ENCODE measurements at places on chromosomes 5 and 9.

- no peak for ATAC-seq
Measured at GRCh38 chr5:109041317-109041716, 293.6 kb downstream of the FER start.

DNA sequence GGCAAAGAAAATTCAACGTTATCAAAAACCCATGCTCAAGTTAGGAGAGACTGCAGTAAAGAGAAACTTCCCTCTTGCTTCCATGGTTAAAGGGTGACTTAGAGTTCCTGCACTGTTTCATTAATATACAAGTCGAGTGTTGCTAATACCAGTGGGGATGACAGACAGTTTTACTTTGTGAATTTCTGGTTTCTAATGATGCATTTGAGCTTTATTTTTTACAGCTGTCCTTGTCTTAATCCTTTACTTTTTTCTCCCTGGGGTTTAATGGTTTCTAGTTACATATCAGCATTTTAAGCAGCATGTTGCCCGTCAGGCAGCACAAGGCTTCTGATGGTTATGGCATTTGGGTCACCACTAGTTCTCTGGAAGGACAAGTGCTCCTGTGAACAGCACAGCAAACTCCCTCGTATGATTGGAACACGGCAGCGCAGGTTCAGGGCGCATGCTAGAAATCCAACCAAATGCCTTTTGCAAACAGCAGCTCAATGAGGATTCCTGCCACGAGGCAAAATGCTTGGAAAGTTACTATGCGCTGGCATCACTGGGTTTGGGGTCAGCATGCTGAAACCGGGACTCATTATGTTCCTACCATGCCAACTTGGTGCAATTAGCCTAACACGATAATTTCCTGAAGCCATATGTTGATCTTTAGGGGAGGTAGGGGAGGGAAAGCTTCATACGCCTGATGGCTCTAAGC lies 463.8 kb downstream of the BNC2 start:
- ATAC-seq: no peak

GRCh38 chr5:92734211-92734940 lies 846.6 kb downstream of the NR2F1-AS1 start:
- no peak for ATAC-seq

GRCh38 chr5:127820910-127821553 lies 117.8 kb downstream of the CCDC192 start:
- no peak for ATAC-seq

- ATAC-seq: no peak
Measured at GRCh38 chr5:2724831-2725230, 26.6 kb downstream of the IRX2 start.

DNA sequence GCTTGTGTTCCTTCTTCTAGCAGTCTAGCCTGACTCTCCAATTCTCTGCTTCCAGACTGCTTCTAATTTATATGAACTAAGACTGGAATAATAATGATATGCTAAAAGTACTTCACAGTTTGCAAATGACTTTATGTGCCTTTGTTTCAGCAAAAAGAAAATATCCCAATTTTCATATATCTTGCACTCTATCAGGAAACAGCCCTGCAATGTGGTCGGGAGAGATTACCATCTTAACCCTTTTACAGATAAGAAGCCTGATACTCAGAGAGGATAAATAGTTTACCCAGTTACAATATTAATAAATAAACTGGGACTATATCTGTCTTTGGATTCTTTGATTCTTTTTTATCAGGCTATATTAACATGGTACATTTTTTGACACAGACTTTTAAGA lies 126.0 kb downstream of the CDC42SE2 start:
- ATAC-seq: no peak
